ENCODE measurements at places on chromosomes 1 and 21. TPM values are rescaled to one million over a fixed set of nuclear protein-coding genes. Genes with fewer than 3 reads are reported as not detected.

Gene CLCA1
- total RNA-seq = not detected

DNA sequence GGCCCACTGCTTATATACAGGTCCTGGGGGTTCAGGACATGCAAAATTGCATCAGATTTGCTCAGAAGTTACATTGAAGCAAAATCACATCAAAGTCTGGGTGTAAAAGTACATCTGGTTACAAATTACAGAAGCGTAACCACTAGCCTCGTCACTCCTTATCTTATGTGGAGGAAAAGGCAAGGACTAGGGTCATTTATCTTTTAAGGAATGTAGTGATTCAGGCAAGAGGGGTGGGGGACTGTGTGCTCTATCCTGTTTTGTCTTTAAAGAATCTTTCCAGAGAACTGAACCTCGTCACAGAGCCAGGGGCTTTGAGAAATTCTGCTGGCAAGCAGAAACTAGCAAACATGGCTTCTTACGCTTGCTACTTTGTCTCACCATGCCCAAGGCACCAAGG lies 61.1 kb upstream of the RAB4A start:
- H3K36me3 ChIP-seq = no peaks in the 10 kb centered on the region
- no peak for DNase-seq
- no peak overlapping the region for H3K4me3 ChIP-seq
- no peaks in the 10 kb centered on the region for H3K27me3 ChIP-seq

DNA sequence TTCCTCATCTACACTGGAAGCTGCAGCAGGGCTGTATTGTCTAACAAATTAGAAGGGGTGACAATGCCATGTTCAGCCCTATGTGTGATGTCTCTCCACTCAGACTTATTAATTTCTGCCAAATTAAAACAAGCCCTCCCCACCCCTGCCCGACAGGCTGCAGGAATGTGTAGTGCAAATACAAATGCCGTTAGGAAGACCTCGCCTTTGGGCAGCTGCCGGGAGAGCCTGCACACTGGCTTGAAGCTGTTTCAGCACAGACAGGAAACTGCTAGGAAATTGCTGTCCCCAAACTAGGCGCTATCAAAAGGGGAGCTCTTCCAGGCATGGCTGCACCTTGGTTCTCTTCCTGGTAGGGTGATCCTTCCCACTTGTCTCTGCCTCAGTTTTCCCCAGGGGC lies 135.2 kb downstream of the ELAVL4 start:
- H3K27me3 ChIP-seq = peaks cover 3% of the 10 kb centered on the region
- DNase-seq = no peak
- H3K36me3 ChIP-seq = no peaks in the 10 kb centered on the region
- no peak overlapping the region for H3K27ac ChIP-seq

GRCh38 chr1:154276797-154277196 lies 4.4 kb downstream of the HAX1 start:
- peaks cover 33% of the 10 kb centered on the region for H3K36me3 ChIP-seq
- no peak overlapping the region for H3K4me3 ChIP-seq
- no peak overlapping the region for H3K27ac ChIP-seq
- no peak for DNase-seq
- no peaks in the 10 kb centered on the region for H3K27me3 ChIP-seq

GRCh38 chr1:111695801-111696200 lies 43.4 kb downstream of the INKA2 start:
- no peak overlapping the region for H3K4me3 ChIP-seq
- peak; percentile 42 for DNase-seq
- peaks cover 23% of the 10 kb centered on the region for H3K4me1 ChIP-seq
- peak overlapping the region; percentile 32 for H3K27ac ChIP-seq
- H3K27me3 ChIP-seq = no peaks in the 10 kb centered on the region

DNA sequence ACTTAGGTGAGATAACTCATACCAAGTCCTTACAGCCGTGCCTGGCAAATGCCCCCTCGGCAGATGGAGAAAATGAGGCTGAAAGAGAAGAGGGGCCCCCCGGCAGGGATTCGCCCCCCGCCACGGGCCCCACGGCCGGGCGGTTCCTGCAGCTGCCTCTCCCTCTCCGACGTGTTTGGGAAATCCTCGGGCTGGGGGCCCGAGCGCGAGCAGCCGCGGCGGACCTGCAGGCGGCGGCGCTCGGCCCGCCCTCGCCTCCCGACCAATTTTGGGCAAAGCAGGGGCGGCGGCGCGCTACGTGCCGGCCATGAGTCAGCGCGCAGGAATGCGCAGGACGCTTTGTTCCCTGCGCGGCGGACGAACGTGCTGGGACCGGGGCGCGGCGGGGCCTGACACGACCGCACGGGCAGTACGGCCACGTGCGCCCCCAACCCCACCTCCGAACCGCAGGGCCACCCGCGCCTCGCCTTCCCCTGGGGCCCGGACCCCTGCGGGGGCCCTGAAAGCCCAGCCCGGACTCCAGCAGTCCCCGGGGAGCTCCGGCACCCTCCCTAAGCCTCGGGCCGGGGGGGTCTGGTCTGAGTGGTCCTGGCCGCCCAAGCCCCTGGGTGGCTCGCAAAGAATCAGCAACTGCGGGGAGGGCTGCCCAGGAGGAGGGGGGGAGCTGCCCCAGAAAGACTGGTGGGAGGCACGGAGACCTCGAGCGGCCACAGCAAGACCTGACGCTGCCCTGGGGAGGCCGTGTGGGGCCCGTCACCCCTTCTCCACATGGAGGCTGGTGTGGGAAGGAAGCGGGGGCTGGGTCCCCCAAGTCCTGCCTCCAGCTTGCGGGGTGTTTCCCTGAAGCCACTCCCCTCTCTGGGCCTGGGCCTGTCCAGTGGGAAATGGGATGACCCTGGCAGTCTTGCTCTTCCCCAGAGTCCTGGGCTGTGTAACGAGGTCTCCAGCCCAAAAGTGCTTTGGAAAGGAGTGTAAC lies 11.9 kb upstream of the EDN2 start:
- H3K27me3 ChIP-seq = peaks cover 17% of the 10 kb centered on the region
- no peaks in the 10 kb centered on the region for H3K36me3 ChIP-seq
- no peak overlapping the region for H3K27ac ChIP-seq
- H3K4me1 ChIP-seq = peaks cover 5% of the 10 kb centered on the region
- peak overlapping the region; percentile 31 for H3K4me3 ChIP-seq
- peak; percentile 44 for DNase-seq

Measured in activated CD8-positive, alpha-beta T cell treated with anti-CD3 and anti-CD28 coated beads, Interleukin-2, amount 10 ng/mL, durations not matched to agents 7 days and 5 days (primary cell).